ENCODE measurements at places on chromosomes 13 and 19. TPM values are rescaled to one million over a fixed set of nuclear protein-coding genes. Genes with fewer than 3 reads are reported as not detected.
A peak's percentile ranks its signal among the peaks of the same experiment; 100 is the strongest.

DNA sequence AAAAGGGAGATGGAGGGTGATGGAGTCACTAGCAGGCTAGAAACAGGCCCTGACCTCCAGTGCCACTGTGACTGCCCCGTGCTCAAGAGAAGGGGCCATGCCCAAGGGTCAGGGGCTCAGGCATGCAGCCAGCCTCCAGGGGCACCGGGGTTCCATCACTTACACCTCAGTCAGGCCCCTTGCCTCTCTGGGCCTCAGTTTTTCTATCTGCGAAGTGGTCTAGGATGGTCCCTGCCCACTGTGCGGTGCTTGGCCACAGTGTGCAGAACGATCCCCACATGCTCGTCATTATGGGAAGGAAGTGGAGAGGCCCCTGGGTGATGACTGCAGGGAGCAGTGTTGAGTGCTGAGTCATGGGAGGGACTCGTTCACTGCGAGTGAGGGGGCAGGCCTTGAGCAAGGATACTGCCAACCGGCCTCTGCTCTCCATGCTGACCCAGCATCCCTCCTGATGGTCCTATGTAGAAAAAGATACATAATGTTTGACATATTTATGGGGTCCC lies 23.1 kb downstream of the TMED1 start:
- DNase-seq, result peak; percentile 80

- no peak for DNase-seq
Measured at GRCh38 chr13:114024603-114025404, 50.9 kb upstream of the C13orf46 start.

- peak; percentile 86 for DNase-seq
Measured at GRCh38 chr13:94641409-94641941, 39.8 kb downstream of the GPR180 start.

DNA sequence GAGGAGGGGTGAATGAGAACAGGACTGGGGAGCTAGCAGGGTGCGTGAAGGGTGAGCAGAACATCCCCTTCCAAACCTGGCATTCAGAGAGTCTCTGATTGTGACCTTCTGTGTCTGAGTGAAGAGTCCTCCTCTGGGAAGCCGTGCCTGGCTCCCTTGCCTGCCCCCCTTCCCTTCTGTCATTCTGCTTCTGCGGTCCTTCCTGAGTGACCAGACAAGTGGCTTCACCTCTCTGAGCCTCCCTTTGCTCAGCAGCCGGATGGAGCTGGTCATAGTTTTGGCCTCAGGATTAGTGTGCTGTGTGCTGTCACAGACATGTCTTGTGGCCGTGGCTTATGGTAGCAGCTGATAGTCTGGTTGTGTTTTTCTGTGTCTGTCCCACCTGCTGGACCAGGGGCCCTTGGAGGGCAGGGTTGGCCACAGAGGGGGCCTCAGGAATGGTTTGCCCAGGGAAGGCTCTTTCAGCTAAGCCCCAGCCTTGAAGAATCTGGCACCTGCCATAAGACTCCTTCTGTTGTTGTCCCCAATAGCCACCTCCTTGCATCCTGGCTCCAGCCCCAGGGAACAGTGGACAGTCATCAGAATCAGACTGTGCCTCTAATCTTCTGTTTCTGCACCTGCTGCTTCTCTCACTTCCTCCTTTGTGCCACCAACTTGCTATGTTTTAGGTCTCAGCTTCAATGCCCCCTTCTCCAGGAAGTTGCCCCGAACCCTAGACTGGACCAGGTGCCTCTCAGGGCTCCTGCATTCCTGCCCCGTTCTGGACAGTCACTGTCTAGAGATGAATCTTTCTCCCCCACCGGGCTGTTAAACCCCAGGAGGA lies 5.9 kb downstream of the CLPTM1 start:
- no peak for DNase-seq

DNA sequence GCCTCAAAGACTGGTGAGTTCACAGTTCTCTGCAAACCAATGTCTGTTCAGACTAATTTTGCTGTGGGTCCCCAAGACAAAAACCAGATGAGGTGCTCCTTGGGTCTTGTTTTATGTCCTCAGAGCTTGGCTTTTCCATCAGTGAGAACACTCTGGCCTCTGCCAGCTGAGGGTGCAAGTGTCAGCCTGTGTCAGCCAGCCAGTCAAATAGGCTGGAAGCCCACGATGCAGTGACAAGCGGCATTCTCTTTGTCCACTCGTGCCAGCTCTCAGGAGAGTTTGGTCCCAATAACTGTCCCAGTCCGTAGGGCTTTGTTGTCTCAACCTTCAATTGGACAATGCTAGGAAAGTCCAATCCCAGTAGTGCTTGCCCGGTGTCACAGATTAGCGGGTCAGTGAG lies 9.4 kb upstream of the AKT2 start:
- no peak for DNase-seq

DNA sequence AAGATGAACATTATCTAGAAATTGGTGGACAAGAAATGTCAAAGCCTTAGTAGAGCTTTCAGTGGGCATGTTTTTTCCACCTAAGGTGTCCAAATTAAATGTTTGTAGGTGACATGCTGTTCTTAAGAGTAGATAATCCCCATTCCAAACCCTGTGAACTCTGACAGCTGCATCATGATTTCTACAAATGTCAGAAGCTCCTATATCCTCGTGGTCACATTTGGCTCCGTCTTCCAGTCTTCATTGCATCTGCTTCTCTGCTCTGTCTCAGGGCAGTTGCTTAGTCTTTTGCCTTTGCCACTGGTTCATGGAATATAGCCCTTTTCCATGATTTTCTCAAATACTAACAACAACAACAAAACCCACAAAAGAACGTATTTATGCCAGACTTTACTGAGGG lies 234.5 kb downstream of the DLEU7 start:
- no peak for DNase-seq

DNA sequence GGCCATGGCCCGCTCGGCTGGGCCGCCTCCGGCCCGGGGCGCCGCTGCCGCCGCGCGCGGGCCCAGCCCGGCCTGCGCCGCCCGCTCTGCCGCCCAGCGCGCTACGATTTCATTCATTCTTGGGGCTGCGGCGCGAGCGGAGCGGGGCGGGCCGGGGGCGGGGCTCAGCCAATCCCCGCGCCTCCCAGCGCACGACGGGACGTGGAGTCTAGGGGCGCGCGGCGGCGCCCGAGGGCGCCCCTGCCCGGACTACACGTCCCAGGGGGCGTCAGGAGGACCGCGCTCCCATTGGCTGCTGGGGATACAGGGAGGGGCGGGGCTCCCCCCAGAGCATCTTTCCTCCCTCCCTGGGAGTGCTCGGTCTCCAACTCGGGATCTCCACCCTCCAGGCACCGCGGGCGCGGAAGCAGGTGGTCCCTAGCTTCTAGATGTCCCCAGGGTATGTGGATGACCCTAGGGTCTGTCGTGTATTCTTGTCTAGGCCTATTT lies 5.6 kb upstream of the DPF1 start:
- DNase-seq, result peak; percentile 77

GRCh38 chr19:4713384-4713951 lies 10.2 kb downstream of the DPP9 start:
- DNase-seq, result peak; percentile 94

DNA sequence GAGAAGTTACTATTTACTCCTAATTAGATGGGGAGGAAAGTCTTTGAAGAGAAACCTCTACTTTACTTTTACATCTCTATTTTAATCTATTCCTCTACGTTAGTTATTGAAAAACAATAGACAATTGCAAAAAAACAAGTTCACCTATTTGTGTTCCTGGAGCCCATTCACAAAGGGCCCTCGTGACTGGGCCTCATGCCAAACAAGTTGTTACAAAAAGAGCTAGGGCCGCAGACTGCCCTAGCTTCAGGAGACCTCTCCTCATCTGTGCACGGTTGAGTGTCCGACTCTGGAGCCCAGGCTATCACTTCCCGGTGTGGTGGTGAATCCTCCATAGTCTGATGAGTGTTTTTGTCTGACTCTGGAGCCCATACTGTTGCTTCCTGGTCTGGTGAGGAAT lies 190.9 kb downstream of the ZNF486 start:
- no peak for DNase-seq

DNA sequence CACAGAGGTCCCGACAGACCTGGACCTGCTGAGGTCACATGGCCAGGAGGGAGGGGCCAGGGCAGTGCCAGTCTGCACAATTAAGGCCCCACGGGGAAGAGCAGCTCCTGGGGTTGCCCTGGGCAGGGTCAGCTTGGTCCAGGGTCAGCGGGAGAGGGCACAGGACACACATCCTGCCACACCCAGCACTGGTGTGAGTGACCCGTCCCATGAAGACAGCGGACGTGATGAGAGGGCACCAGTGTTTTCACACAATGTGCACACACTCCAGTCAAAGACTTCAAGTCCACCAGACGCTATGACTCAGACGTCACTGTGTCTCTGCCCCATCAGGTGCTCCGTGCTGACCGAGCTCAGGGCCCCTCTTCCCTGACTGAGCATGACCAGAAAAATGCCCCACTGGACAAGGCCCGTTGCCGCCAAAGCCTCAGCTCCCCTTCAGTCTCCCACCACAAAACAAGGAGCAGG lies 4.2 kb downstream of the TMEM259 start:
- peak; percentile 51 for DNase-seq

- DNase-seq, result no peak
Measured at GRCh38 chr19:12647047-12647446, 19.5 kb downstream of the MAN2B1 start.

DNA sequence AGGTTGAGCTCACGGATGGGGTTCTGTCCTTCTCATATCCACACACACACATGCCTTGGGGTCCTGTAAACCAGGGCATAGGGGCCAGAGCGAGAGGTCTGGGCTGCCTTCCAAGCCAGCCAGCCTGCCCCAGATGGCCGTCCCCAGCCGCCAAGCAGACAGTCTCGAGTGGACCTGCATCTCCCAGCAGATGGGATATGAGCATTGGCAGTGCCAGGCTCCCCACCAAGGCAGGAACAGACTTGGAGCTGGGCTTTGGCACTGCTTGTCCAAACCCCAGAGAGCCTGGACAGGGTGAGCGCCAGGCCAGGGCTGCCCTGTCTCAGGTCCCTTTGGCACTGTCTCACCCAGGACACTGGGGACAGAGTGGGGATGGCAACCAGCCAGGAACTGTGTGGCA lies 130.4 kb downstream of the DPF1 start:
- no peak for DNase-seq

DNA sequence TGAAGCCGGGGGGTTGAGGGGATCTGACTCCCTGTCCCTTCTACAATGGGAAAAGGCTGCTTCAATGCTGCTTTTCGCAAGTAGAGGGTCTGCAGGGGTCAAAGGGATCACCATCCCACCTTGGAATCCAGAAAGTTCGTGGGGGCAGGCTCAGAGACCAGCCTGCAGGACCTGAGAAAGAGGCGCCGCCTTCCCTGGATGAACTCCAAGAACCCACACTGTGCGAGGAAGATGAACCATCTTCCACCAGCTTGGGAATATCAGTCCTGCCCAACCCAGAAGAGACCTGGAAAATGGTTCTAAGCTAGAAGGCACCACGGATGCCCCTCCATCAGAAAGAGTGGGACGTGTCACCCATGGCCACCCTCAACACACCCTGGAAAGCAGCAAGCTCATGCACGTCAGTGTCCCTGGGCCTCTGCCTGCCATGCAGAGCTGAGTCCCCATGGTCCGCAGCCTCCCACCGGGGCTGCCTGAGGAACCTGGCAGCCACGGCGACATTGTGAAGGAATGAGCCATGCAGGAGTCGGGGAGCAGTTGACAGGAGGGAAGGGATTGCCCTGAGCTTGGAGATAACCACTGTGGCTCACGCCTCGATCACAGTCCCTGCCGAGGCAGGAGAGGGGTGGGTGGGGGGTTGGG lies 14.6 kb downstream of the RAB3D start:
- no peak for DNase-seq

DNA sequence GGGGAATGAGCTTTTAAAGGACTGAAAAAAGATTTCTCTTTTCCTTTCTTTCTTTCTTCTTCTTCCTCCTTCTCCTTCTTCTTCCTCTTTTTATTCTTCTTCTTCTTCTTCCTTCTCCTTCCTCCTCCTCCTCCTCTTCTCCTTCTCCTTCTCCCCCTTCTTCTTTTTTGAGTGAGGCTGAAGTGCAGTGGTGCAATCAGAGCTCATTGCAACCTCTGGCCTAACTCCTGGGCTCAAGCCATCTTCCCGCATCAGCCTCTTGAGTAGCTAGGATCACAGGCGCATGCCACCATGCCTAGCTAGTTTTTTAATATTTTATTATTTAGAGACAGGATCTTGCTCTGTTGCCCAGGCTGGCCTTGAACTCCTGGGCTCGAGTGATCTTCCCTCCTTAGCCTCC lies 120.9 kb upstream of the KL start:
- DNase-seq, result no peak

DNA sequence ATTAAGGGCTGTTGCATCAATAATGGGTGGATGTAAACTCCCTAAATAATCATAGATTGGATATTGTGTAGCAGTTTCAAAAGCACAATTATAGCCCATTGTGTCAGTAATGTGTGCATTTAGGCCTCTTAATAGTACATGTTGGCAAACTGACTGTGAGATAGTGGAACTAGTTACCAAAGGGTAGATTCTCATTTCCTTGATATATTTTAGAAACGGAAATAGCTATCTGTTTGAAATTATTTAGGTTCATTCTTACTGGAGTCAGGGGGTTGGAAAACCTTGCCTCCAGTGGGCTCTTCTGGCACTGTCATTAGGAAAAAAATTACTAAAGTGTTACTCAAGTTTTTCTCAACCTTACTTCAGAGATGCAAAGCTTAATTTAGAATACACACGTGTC lies 1074.9 kb downstream of the PCDH17 start:
- no peak for DNase-seq

DNA sequence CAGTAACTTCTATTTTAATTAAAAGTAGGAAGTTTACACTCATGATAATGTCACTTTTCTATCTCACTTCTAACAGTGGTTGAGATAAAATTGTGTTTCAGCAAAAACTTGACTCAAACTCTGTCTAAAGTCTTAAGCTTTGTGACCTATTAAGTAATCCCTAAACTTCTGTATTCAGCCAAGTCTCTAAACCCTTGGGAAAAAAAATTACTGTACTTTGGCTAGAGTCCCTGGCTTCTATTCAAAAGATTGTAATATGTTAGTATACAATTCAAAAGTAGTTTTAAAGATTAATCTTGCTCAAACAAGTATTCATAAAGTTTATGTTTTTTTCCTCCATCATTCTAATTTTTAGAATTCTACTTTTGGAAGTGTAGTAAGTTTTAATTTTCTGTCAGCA lies 1248.8 kb downstream of the UQCRFS1 start:
- DNase-seq, result no peak

- DNase-seq, result no peak
Measured at GRCh38 chr13:25922376-25922775, 129.4 kb downstream of the SHISA2 start.

DNA sequence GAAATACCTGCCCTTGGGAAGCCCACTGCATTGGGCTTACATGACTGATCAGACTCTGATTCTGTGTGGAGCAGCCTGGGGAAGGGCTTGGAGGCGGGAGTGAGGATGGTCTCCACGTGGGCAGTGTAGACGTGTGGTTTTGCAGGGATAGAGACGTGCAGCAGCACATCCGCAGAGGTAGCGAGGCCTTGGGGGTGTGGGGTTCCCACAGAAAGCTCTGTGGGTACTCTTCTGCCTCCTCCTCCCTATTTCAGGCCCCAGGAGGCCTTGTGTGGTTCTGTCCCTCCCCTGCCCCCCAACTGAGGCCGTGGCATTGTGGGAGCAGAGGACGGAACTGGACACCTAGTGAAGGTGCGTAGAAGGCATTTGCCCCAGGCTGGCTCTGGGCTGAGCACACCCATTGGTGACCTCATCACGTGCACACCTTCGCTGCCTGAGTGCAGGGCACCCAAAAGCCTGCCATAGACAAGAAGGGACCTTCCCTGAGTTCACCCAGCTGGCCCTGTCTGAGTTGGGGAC lies 28.9 kb downstream of the PPP1R37 start:
- no peak for DNase-seq

GRCh38 chr19:10884274-10884673 lies 12.9 kb downstream of the CARM1 start:
- DNase-seq, result no peak

Gene PPP2R1A
- polyA plus RNA-seq, result 216 TPM

Gene REEP6
- polyA plus RNA-seq, result 1.5 TPM

Gene LRRC63
- not detected for polyA plus RNA-seq

Gene PEX11G
- polyA plus RNA-seq, result 1.9 TPM

Gene B3GNT8
- 4.1 TPM for polyA plus RNA-seq

Gene IZUMO2
- polyA plus RNA-seq, result not detected

Gene IGFL3
- polyA plus RNA-seq, result not detected

Gene TNFRSF19
- 0.19 TPM for polyA plus RNA-seq

Measured in endothelial cell of umbilical vein (primary cell).